Myometrial cell (primary cell): ENCODE measurements at places on chromosomes 2 and 18. TPM values are rescaled to one million over a fixed set of nuclear protein-coding genes. Genes with fewer than 3 reads are reported as not detected.

RFTN2 gene
- total RNA-seq, result 0.29 and 1.9 TPM in 2 replicates

SH3RF3 gene
- 11.9 and 15.9 TPM in 2 replicates for total RNA-seq

SCYGR8 gene
- total RNA-seq, result not detected in 2 replicates

ZNF407 gene
- total RNA-seq, result 4.0 and 6.7 TPM in 2 replicates

MAP2 gene
- total RNA-seq, result 23.6 and 26.2 TPM in 2 replicates

RAD51AP2 gene
- not detected in 2 replicates for total RNA-seq

LDLRAD4 gene
- not detected in 2 replicates for total RNA-seq

REG3A gene
- total RNA-seq, result not detected in 2 replicates

ASB18 gene
- not detected in 2 replicates for total RNA-seq

EVX2 gene
- not detected in 2 replicates for total RNA-seq

RMDN2 gene
- 2.3 and 8.4 TPM in 2 replicates for total RNA-seq

MPP4 gene
- total RNA-seq, result 3.4 and 3.5 TPM in 2 replicates
